ENCODE measurements at places on chromosomes 6 and 20. TPM values are rescaled to one million over a fixed set of nuclear protein-coding genes. Genes with fewer than 3 reads are reported as not detected.

Gene TCF21
- total RNA-seq: not detected

Gene LRP11
- total RNA-seq: 1.2 TPM

Gene RAB32
- total RNA-seq: not detected

Gene NINL
- 0.55 TPM for total RNA-seq

Gene MYLK2
- total RNA-seq: 0.61 TPM

Gene SLC22A16
- not detected for total RNA-seq

Gene GJA10
- not detected for total RNA-seq

Gene TP53TG5
- total RNA-seq: not detected

Gene BFSP1
- not detected for total RNA-seq

Gene SMLR1
- total RNA-seq: not detected

Gene GMPR
- total RNA-seq: not detected

Gene HLA-DRB5
- total RNA-seq: 6.1 TPM

Gene SIRPB1
- total RNA-seq: not detected

Gene MYO6
- not detected for total RNA-seq

Gene SHLD1
- total RNA-seq: 31.2 TPM

Gene BMP5
- total RNA-seq: not detected

Gene LGSN
- total RNA-seq: 0.76 TPM

Gene BTNL2
- 4.9 TPM for total RNA-seq

Gene DDX39B
- 478 TPM for total RNA-seq

Gene SUMO4
- total RNA-seq: 4.2 TPM

Gene GLP1R
- total RNA-seq: not detected

Gene MICAL1
- 108 TPM for total RNA-seq

Gene GPLD1
- total RNA-seq: 60.7 TPM

Gene TNNC2
- not detected for total RNA-seq

Gene LAMA4
- not detected for total RNA-seq

Gene SLC22A2
- total RNA-seq: not detected

Gene MCUR1
- 31.1 TPM for total RNA-seq

Gene SPEF1
- 0.27 TPM for total RNA-seq

Gene ENPP5
- 2.4 TPM for total RNA-seq
